ENCODE measurements at places on chromosomes 7 and 10.

- DNase-seq, result peak; percentile 92
Observed at GRCh38 chr10:103772096-103772845, 83.1 kb downstream of the SH3PXD2A start.

DNA sequence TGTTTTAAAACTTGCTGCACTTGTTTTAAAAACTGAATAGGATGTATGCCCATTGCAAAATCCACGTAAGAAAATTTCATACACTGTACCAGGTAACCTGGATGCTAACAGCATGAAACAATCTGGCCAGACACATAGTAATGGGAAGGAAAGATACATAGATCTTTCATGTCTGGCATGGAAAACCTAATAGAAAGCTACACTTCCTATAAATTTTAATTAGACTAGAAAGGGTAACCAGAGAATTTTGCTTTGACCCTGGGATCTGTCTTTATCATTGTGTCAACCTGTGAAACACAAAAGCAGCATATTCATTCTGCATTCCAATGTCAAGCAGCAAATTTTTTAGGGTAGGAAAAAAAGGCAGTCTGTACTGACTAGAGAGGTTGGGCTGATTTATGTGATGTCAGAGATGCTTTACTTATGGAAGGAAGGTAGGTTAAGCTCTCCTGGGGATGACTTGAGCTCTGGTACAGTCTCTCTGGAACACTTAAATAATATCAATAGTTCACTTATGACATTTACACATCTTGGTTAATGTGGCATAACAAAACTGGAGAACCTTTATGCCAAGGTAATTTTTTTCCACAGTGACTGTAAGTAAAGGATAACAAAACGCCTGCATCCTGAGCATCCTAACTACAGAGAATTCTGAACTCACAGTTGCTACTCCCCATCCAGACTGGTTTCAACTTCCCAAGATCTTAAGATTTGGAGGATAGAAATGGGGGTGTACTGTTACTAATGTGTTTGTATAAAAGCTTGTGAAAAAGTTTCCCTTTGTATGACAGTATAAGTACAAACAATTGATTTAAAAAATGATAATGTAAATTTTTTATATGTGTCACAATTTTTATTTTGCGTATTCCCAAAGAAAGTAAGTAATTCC is 44.7 kb downstream of the DOCK4 start:
- peak; percentile 13 for DNase-seq

DNA sequence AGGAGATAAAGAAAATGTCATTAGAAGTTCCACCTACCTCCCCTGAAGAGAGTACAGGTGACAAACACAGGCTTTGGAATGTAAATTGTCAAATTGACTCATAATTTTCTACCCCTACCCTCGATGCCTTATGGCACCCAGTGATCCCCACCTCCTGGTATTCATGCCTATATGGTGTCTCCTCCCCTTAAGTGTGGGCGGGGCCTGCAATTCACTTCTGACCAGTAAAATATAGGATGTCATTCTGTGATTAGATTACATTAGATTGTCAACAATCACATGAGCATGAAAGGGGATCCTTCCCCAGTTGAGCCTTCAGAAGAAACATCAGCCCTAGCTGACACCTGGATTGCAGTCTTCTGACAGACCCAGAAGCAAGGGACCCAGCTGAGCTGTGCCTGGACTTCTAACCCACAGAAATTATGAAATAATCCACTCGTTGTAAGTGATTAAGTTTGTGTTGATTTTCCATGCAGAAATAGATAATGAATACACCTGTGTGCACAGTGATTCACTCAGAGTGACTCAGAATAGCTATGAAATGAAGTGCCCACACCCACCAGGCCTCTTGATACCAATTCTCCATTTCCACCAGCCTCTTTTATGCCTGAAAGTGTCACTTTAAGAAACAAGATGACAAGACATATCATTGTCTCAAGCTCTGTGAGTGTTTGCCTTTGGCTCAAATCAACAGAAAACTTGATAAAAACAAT is 8.5 kb upstream of the SLC39A12 start:
- no peak for DNase-seq

DNA sequence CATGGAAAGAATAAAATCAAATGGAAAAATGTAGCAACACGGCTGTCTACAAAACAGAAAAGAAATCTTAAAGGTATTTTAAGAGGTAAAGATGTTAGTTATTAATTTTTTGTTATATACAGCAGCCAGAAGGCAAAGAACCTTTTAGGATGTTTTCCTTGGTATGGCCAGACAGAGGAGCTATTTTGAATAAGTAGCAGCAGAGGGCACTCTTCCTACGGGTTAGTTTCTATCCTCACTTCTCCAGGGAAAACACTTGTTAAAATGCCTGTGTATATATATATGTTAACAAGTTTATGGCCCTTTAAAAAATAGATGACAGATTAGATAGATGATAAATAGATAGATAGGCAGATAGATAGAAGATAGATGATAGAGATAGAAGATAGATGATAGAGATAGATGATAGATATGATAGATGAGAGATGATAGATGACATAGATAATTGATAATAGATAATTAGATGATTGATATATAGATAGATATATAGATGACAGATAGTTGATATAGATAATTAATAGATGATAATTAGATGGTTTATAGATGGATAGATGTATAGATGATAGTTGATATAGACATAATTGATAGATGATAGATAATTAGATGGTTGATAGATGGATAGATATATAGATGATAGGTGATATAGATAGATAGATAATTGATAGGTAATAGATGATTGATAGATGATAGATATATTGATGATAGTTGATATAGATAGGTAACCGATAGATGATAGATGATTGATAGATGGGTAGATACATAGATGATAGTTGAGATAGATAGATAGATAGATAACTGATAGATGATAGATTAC is 57.8 kb upstream of the WIPF3 start:
- peak; percentile 47 for DNase-seq

DNA sequence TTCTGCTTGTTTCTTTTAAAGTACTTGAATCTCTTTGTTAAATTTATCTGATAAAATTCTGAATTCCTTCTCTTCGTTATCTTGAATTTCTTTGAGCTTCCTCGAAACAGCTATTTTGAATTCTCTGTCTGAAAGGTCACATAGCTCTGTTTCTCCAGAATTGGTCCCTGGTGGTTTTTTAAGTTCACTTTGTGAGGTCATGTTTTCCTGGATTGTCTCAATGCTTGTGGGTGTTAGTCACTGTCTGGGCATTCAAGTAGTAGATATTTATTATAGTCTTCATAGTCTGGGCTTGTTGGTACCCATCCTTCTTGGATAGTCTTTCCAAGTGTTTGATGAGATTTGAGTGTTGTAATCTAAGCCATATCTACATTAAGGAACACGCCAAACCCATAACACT is 1060.6 kb downstream of the LRMDA start:
- peak; percentile 98 for DNase-seq

DNA sequence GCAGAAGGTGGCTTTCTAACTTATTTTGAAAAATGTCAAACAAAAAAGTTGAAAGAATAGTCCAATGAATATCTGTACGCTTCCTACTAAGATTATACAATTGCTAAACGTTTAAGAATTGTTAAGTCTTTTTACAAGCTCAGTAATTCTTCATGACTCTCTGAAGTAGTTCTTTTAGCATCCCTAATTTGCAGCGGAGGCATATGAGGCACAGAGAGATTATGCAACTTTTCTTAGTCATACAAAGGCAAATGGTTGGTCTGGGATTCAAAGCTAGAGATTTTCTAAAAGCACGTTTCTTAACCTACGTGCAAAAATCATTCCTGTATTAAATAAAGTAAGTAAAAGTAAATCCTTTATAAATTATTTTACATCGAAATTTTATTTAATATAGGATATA is 254.2 kb downstream of the MAGI2 start:
- no peak for DNase-seq

GRCh38 chr10:81179805-81180452 is 642.2 kb downstream of the SH2D4B start:
- DNase-seq, result peak; percentile 24

GRCh38 chr10:71856619-71857018 is 5.6 kb upstream of the PSAP start:
- DNase-seq, result no peak

DNA sequence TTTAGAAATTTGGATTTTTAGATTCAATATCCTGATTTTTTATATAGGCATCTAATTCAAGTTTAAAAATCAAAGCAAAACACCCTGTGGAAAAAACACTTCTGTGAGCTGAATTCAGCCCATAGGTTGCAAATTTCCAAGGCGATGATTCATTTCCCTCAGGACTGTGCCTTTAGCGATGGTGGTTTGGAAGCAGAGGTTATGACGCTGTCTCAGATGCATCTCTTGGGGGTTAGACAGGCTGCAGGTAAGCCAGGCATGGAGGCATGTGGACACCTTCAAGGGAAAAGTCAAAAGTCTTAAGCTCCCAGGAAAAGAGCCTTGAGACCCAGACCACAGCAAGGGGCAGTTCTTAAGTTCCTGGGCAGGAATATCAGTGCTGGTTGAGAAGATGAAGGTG is 9.5 kb upstream of the FRA10AC1 start:
- peak; percentile 51 for DNase-seq

GRCh38 chr10:34339816-34340553 is 475.1 kb downstream of the PARD3 start:
- no peak for DNase-seq

DNA sequence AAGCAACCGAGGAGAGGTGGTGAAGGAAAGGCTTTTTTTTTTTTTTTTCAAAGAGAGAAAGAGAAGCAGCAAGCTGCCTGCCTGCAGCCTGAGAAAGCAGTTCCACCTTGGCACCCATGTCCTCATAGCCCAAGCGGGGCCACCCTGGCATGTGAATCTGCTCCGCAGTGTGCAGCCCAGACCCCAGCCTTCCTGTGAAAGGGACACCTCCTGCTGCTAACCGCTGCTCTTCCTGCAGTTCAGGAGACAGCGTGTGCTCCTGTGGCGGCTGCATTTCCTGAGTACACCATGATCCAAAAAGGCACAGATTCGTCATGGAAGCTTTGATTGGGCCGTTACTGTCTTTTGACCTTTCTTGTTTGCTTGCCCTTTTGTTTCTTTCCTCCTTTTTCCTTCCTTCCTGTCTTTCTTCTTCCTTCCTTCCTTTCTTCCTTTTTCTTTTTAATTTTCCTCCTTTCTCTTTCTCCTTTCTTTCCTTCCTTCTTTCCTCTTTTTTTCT is 38.1 kb downstream of the IKZF1 start:
- no peak for DNase-seq

- DNase-seq, result no peak
Observed at GRCh38 chr7:146772601-146773000, 656.0 kb downstream of the CNTNAP2 start.

DNA sequence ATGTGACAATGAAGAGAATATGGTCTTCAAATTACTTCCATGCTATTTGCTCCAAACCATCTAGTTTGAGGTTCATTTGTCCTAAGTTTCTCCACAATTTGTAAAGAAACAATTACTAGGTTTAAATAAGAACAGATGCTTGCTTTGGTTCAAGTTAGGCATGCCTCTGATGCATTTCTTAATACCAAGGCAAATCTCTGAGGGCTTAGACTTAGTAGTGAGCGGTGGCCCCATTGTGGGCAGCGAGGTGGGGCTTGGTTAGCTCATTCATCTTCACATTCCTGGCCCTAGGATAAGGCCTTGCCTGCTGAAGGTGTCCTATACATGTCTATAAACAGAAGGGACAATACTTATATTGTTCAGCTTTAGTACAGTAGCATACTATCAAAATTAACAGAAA is 52.4 kb upstream of the RHEB start:
- DNase-seq, result peak; percentile 54

- DNase-seq, result no peak
Observed at GRCh38 chr10:62689712-62690111, 114.8 kb upstream of the ADO start.

DNA sequence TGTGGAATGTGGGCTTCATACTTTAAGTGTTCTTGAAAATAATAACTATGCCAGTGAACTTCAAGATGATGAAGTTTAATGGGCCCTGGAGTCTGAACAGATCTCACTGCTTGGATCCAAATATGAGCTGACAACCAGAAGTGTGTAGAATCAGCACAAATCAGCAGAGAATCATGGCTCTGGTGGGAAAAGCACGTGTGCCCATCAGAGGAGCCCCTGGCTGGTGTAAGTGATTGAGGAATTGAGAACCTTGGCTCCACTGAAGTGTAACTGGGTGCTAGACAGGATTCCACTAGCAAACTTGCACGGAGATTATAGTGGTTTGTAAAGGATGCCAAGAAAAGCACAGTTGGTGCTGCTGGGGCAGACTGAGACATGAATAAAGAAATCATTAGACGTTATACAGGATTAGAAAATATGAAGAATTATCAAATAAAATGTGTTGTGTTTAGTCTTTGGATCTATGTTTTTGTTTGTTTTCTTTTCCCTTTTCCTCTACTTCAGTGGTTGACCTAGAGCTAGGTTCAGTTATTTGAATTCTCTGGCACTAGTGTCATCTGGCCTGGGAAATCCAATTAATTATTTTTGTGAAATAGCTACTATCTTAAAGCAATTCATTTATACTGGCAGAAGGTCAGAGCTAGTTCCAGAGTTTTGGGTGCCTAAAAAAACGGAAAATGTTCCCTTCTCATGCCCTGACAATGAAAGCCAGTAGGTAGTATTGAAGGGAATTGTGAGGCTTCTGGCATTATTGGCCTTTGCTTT is 175.7 kb upstream of the MEOX2 start:
- DNase-seq, result no peak

DNA sequence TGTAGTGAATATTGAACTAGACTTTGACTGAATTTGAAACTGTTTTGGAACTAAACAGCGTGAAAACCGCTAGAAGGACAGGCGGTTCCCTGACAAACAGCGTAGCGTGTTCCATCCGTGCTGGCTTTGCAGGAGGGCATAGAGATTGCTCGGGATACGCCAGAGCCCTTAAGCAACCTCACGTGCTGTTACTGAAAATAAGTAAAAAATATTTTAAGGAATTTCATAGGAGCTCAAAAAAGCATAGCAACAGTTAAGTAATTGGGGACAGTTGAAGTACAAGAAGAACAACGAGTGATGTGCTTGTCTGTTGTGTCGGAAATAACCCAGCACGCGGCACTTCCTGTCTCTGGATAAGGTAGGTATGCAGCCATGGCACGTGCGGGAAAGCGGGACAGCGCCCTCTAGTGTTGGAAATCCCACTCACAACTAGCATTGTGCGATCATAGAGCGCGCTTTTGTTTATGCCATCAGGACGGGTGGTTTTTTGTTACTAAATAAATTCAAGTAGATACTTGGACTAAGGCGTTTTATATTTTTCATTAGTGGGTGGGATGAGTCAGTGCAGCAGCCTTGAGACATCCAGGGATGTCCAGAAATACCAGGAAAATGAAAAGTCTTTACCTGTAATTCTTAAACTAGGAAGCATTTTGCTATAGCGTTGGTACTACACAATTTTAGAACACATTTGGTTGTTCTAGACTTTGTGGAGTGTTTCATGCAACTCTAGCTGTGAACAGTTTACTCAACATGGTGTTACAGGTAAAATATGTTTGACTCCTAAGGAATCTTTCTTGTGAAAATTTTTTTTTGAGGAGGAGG is 50.4 kb downstream of the DNAJB6 start:
- peak; percentile 69 for DNase-seq
